T-helper 2 cell (primary cell): ENCODE measurements at places on chromosomes 4 and X.

- DNase-seq: no peak
These were observed 127.1 kb downstream of the CHIC2 start for GRCh38 chr4:53937327-53937726.

DNA sequence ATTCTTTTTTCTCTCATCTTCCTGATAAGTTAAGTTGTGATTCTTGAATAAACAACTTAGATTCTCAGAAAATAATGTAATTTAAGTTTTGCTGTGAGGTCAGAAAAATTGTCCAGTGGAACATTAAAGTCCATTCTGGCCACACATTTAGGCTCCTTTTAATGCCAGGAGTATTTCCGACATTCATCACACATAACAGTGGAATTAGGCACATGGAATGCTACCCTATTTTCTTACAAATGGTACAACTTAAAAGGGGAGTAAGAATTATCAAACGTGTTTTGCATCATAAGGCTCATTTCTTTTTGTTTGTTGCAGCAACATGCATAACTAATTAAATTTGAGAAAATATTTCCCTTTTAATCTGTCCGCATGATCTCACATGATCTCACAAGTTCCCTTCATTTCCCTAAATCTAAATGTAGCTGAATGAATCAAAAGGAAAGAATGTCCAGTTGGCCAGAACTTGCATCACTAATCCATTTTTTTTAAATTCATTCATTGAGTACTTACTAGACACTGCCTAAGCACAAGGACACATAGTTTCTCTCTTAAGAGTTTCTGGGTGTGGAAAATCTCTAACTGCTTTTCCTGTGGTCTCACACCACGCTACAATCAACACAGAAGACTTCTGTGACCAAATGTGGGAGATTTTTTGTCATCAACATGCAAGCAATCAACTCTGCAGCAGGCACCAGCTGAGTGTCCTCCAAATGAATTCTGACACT lies 22.0 kb downstream of the SPARCL1 start:
- DNase-seq: no peak

GRCh38 chrX:39682778-39683177 lies 415.0 kb downstream of the BCOR start:
- no peak for DNase-seq

DNA sequence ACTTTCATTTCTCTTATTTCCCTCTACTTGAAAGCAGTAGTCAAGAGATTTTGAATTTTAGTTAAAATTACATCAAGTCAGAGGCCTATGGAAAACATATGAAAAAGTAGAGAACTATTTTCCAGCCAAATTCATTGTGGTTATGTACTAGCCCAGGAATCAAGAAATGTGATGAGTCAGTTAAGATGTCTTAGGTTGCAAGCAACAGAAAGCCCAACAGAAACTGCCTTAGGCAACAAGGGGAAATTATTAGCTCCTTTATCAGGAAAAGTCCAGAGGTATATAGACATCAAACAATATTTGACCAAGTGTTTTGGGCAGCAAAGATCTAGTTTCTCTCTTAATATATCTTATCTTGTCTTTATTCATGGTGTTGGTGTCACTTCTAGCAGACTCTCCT lies 37.8 kb upstream of the FRMD7 start:
- DNase-seq: no peak

- DNase-seq: no peak
These were observed 177.5 kb downstream of the AASDH start for GRCh38 chr4:56209767-56210166.

DNA sequence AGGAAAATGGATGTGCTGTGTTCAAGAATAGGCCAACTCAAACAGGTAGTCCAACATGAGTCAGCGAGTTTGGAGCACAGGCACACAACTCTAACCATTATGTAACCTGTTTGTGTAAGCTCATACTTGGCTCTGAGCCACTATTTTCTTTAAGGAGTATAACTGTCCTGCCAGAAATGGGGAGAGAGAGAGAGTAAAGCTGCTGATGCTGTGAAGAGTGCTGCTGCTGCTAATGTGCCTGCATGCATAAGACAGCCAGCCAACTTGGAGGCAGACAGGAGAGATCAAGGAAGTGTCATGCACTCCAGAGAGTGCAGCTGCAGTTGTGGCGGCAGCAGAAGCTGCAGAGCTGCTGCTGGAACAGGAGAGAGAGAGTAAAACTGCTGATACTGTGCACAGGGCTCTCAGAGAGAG lies 11.7 kb upstream of the STATH start:
- no peak for DNase-seq

GRCh38 chr4:107818301-107818910 lies 6.3 kb upstream of the SGMS2 start:
- no peak for DNase-seq

DNA sequence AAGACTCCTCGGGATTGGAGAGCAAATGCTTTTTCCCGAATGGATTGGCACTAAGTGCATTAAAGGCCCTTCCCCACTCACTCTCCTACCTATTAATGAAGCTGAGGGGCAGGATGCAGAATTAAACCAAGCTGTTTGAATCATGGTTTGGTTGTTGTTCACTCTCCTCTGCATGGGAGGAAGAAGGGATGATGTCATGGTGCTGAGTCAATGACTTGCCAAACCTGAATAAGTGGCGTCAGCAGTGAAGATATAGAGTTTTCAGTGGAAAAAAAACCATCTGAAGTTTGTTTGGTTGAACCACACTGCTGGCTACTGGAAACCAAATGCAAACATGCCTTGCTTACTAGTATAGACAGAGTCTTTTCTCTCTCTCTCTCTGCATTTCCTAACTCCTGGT lies 19.8 kb upstream of the ZXDA start:
- no peak for DNase-seq
